ENCODE measurements at places on chromosomes 5 and 9.

GRCh38 chr5:149594206-149594895 lies 13.1 kb downstream of the ARHGEF37 start:
- DNase-seq: no peak

DNA sequence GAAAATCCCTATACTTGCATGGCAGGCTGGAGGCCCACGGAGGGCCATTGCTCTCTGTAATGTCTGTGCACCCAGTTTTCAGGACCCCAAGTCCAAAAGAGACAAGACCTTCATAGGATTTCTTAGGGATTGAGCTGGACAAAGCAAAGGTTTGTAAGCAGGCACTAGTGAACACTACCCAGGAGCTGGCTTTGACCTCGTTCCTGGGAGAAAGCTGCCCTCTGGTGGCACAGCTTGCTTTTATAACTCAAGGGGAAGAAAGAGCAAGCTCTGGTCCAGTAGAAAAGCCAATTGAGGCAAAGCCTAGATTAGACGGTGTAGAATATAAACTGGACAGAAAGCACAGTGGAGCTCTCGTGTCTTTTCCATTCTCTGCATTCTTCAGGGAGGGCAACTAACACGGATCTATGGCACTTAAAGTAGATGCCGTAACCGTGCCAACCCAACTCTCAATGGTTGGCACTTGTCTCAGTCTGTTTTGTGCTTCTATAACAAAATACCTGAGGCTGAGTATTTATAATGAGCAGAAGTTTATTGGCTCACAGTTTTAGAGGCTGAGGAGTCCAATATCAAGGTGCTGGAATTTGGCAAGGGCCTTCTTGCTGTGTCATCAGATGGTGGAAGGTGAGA lies 7.9 kb downstream of the GABRP start:
- DNase-seq: no peak

DNA sequence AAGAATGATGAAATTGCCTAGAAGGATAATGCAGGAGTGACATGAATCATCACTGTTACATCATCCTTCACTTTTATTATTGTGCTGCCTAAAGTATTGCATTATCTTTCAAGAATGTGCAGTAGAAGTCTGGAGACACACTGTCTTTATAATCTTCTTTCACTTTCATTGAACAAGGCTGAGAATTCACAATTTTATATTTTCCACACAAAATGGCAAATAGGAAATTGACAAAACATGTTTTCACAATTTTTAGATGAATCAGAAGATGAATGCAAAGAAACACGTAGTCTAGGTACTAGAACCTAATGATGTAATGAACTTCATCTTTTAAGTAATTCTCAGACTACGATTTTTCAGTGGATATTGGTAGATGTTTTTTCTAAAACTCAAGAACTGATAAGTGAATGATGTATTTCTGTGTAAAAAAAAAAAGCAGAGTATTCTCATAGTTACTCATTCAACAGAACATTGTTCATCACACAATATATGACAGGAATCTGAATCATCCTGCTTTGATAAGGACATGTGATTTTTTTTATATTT lies 131.5 kb upstream of the GRHPR start:
- DNase-seq: no peak

DNA sequence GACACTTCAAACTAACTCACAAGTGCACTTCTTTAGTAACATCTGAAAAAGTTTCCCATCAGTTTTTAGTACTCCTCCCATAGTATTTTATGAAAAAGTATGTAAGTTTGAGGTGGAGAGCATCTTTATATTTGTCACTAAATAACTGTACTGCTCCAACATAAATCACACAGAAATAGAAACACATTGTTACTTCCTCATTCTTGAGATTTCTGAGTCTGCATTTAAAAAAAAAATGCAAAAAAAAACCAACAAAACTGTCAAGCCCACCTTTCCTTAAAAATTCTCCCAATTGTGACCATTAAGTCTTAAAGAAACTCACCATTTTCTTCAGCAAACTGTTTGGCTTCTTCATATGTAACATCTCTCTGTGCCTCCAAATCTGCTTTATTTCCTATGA lies 18.7 kb downstream of the RAB14 start:
- DNase-seq: no peak

DNA sequence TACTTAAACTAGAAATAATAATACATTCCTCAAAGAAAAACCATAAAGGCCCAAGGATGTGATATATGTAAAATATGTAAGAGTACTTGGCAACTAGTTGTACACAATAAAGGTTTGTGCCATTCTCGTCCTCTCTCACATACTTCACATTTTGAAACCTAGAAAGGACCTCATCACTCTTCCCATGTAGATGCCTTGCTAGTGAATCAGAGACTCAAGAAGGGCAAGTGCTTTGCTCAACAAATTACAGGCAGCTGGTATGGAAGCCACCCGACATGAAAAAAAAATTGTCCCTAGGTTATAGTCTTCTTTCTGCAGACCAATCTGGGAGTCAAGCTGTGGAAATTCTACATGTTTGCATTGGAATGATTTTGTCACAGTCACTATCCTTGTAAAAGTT lies 31.7 kb downstream of the ADRB2 start:
- no peak for DNase-seq

DNA sequence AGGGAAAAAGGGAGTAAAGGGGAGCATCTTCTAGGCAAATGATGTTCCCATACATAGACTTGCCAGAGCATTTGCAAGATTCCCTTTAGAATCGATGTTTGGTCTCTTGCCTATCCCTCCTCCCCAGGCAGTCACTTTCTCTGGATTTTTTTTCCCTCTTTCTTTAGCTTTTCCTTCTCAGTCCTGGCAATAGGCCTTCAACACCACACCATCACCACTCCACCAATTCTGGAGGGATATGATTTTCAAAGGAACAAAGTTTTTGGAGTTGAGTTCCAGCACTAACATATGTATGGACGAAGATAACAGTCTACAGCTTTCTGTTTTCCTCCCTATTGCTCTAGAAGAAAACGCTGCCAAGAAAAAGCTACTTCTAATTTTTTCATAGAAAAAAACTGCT lies 377.4 kb downstream of the PDE4D start:
- no peak for DNase-seq

Measured in stimulated activated CD4-positive, alpha-beta T cell treated with anti-CD3 and anti-CD28 coated beads, Interleukin-15, amount 100 ng/mL, for 1 hour (primary cell).